ENCODE measurements at places on chromosomes 6 and 20.

- no peak for DNase-seq
Measured at GRCh38 chr6:107668743-107669474, 155.2 kb downstream of the SCML4 start.

DNA sequence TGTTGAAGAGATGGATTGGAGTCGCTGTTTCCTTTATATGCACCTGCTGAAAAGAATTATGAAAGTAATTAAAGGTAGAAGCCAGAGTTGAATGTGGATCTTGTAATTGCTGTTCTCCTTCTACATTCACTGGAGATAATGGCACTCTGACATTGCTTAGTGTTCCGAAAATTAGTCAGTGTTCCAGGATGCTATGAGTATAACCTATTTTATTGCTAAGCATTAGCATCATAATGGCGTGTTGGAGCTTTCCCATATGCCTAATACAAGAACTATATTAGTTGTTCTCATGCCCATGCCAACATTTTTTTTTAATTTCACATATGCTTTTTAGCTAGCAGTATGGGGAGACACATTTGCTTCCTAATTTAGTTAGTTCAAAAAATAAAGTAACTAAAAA lies 236.4 kb downstream of the ARHGAP18 start:
- no peak for DNase-seq

DNA sequence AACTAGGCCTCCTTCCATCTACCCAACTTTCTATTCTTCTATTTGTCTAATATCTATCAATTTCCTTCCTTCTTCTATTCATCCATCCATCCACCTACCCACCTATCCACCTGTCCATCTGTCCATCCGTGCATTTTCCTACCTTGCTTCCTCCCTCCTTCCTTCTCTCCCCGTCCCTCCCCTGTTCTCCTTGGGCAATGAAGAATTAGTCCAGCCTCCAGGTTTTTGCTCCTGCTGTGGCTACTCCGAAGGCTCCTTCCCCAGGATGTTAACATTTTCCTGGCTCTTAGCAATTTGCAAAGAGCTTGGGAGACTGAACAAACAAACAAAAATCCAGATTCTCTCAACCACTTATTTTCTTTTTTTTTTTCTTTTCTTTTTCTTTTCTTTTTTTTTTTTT lies 81.6 kb downstream of the KCNB1 start:
- DNase-seq = no peak

DNA sequence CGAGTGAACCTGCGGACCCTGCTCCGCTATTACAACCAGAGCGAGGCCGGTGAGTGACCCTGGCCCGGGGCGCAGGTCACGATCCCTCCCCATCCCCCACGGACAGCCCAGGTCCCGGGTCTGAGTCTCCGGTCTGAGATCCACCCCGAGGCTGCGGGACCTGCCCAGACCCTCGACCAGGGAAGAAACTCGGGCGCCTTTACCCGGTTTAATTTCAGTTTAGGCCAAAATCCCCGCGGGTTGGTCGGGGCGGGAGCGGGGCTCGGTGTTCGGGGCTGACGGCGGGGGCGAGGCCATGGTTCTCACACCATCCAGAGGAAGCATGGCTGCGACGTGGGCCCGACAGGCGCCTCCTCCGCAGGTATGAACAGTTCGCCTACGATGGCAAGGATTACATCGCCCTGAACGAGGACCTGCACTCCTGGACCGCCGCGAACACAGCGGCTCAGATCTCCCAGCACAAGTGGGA lies 46.9 kb upstream of the TRIM26 start:
- no peak for DNase-seq

DNA sequence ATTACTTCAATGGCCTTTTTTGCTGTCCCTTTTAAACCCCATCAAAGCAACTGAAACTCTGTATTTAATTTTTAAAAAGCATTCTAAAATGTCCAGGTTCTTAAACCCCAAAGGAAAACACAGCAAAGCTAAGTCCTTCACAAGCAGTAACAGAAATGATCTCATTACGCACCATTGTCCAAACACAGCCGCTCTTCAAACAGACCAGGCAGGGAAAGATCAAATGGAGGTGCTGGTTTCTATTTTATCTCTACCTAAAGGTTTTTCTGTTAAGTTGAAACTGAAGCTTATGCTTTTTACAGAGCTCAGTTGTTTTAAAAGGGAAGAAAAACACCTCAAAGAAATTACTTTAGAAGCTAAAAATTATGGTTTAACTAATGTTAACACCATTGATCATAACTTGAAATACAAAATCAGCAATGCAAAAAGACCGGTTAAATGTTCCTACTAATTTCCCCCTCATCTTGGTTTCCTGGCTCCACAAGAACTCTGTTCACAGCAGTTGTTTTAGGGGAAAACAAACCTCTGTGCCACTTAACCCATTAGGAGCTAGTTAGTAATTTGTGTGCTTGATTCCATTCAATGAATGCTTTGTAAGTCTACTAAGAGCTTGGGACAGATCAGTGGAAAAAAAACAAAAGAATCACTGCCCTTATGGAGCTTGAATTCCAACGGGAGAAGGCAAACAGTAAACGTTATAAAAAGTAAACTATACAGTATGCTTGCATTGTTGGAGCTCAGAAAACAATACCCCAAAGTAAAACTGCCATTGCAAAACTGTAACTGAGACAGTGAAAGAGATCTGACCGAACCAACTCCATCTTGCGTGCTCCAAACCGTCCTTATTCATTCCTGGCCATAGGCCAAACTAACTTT lies 87.4 kb downstream of the CD24 start:
- peak; percentile 32 for DNase-seq

DNA sequence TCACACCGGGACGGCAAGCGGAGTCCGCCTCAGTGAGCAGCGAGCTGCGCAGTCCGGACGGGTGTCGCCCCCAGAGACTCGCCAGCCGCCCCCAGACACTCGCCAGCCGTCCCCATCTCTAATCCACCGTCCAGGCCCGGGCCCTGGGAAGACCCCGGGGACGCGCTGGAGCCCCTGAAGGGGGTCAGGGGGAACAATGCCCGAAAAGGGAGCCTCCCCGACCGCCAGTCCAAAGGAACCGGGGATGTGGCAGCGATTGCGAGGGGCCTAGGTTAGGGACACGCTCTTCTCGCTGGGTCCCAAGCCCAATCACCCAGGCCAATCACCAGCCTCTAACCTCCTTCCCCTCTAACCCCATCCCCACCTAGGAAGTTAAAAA lies 33.1 kb downstream of the TFAP2A start:
- DNase-seq = no peak

Data from NCI-H82 (cell line).